HepG2 (cell line): ENCODE measurements at places on chromosomes 6 and 20.

- no peaks in the 10 kb centered on the region for H3K27me3 ChIP-seq
- no peaks in the 10 kb centered on the region for H3K36me3 ChIP-seq
- no peak overlapping the region for H3K27ac ChIP-seq
- DNase-seq, result no peak
Measured at GRCh38 chr6:49205526-49205925, 257.5 kb downstream of the MMUT start.

- H3K27me3 ChIP-seq, result no peaks in the 10 kb centered on the region
- H3K36me3 ChIP-seq, result no peaks in the 10 kb centered on the region
- no peaks in the 10 kb centered on the region for H3K4me1 ChIP-seq
Measured at GRCh38 chr20:7505835-7506221, 434.4 kb downstream of the HAO1 start.

DNA sequence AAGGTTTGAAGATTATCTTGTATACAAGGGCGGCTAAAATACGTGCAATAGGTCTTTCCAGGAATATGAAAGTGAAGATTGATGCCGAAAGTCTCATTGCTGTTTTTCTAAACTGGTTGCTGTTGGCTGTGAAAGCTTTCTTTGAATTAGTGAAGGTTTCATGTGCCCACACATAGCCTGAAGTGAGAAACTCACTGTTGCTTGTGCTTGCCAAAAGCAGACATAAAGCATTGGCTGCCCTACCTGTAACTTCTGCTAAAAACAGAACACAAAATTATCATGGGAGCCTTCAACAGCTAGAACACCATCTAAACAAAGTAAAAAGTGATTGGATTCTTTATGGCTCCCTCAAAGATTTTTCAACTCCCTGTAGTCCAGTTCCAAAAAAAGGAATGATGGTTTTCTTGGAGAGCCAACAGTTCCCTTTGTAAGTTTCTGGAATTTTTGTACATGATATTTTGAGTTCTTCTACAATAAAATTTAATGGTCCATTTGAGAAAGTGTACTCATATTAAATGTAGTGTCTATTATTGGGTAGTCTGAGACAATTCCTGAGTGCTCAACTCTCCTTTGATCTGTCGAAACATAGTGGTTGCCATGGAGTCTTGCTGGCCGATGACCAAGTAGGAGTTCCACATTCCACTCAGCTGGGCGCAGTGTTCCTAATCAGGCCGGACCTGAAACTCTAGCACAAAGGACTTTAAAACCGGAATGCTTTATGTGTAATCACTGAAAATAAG lies 68.5 kb downstream of the PLEKHG1 start:
- H3K27me3 ChIP-seq, result no peaks in the 10 kb centered on the region
- no peak overlapping the region for H3K4me3 ChIP-seq
- peak; percentile 86 for DNase-seq

DNA sequence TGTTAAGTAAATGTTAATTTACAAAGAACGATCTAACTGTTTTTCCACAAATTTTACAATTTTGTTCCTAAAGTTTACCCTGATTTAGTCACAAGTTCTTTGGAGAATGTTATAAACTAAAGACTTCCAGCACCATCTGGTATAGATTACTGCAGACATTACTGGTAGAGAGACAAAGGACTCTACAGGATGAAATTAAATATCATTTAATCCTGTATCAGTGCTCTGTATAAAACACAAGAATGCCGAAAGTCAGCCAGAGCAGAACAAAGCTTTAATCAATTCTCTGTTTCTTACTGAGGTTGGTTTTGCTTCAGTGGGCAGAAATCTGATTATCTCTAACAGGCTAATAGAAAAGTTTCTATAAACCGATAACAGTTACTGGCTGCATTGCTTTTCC lies 763.6 kb downstream of the TENT5A start:
- no peak overlapping the region for H3K27ac ChIP-seq
- no peak for DNase-seq
- no peak overlapping the region for H3K4me3 ChIP-seq
- H3K36me3 ChIP-seq, result no peaks in the 10 kb centered on the region
- H3K27me3 ChIP-seq, result no peaks in the 10 kb centered on the region
- no peaks in the 10 kb centered on the region for H3K4me1 ChIP-seq

DNA sequence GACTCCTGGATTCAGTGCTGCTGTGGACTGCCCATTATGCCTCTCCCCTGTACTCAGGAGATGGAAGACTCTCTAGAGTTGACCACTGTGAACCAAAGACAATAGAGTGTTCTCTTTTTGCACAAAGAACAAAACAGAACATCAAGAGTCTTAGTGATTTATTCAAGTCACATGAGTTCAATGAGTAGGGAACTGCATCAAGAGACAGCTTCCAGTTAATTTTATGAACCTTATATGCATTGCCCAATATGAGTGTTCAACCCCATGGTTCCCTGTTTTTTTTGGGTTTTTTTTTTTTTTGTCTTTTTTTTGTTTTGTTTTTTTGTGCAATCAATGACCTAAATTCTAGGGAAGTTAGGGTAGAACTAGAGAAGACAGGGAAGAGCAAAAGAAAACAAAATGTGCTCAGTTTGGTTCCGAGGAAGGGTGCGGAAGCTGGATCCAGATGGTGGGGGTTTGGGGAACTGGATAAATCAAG lies 224.3 kb downstream of the MAFB start:
- no peaks in the 10 kb centered on the region for H3K4me1 ChIP-seq
- no peak for DNase-seq
- H3K27ac ChIP-seq, result no peak overlapping the region
- no peaks in the 10 kb centered on the region for H3K36me3 ChIP-seq
- H3K4me3 ChIP-seq, result no peak overlapping the region

- no peak for DNase-seq
- H3K36me3 ChIP-seq, result no peaks in the 10 kb centered on the region
- no peaks in the 10 kb centered on the region for H3K4me1 ChIP-seq
- H3K4me3 ChIP-seq, result no peak overlapping the region
Measured at GRCh38 chr20:40893610-40894236, 134.9 kb upstream of the TOP1 start.

- peaks cover 65% of the 10 kb centered on the region for H3K4me1 ChIP-seq
- no peak overlapping the region for H3K4me3 ChIP-seq
- H3K36me3 ChIP-seq, result no peaks in the 10 kb centered on the region
- no peaks in the 10 kb centered on the region for H3K27me3 ChIP-seq
- DNase-seq, result no peak
Measured at GRCh38 chr20:38126932-38127621, 38.0 kb downstream of the TGM2 start.

- no peaks in the 10 kb centered on the region for H3K36me3 ChIP-seq
- no peak for DNase-seq
- H3K27ac ChIP-seq, result no peak overlapping the region
- no peak overlapping the region for H3K4me3 ChIP-seq
Measured at GRCh38 chr20:19712721-19713260, 45.3 kb upstream of the RIN2 start.

DNA sequence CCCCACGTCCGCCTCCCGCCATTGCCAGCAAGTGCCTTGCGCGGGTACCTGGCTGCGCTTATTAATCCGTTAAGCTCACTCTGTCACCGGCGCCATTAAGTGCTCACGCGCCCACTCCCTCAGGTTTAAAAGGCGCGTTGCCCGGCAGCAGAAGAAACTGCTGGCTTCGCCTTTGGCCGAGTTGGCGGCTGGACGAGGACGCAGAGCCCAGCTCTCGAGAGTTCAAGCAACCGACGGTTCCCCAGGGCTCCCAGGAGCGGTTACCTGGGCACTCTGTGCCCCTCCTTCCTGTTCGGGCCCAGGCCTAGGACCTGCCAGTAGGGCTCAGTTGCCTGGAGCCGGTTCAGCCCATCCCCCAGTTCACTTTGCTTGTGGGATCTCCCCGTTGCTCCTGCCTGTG lies at the start of gene GGTLC1:
Gene GGTLC1 (minus strand): TSS at position 219 of the 400 bp plus-strand sequence. CDS start 2,168 bp downstream, outside the sequence.
- H3K27ac ChIP-seq, result no peak within 1 kb of the TSS
- peaks cover 2% of the 10 kb centered on the region for H3K4me1 ChIP-seq
- no peak within 1 kb of the TSS for H3K4me3 ChIP-seq
- no peaks in the 10 kb centered on the region for H3K27me3 ChIP-seq
- no peak for DNase-seq

GRCh38 chr6:76264468-76264867 lies 192.0 kb upstream of the IMPG1 start:
- no peaks in the 10 kb centered on the region for H3K4me1 ChIP-seq
- no peak overlapping the region for H3K4me3 ChIP-seq

DNA sequence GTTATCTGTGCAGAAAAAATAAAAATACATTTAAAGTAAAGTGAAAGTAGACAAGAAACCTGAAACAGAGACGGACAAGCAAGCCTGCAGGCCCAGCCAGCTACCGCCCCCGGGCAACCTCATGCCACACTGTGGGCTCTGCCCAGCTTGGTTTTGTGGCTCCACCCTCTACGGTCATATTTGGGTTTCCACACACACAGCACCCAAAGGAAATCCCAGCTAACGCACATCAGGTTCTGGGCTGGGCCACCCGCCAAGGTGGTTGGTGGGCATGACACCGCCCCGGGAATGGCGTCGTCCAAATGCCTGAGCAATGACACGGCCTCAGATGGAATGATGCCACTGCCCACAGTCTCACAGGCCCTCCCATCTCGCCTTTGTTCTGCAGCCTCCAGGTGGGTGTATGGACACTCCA lies 22.9 kb downstream of the FAM110A start:
- H3K4me3 ChIP-seq, result no peak overlapping the region
- no peak for DNase-seq
- H3K27ac ChIP-seq, result no peak overlapping the region
- peaks cover 14% of the 10 kb centered on the region; the same call in 2 of the 3 replicates for H3K27me3 ChIP-seq
- H3K36me3 ChIP-seq, result no peaks in the 10 kb centered on the region
- no peaks in the 10 kb centered on the region for H3K4me1 ChIP-seq

GRCh38 chr20:21029341-21029740 lies 76.8 kb downstream of the LINC00237 start:
- H3K27ac ChIP-seq, result no peak overlapping the region
- H3K4me3 ChIP-seq, result no peak overlapping the region; the same call in 1 of the 2 replicates
- H3K4me1 ChIP-seq, result peaks cover 66% of the 10 kb centered on the region

GRCh38 chr20:46900826-46901225 lies 6.2 kb downstream of the EYA2 start:
- H3K4me3 ChIP-seq, result no peak overlapping the region
- DNase-seq, result no peak
- no peak overlapping the region for H3K27ac ChIP-seq
- H3K4me1 ChIP-seq, result no peaks in the 10 kb centered on the region
- H3K27me3 ChIP-seq, result peaks cover 84% of the 10 kb centered on the region
- no peaks in the 10 kb centered on the region for H3K36me3 ChIP-seq

DNA sequence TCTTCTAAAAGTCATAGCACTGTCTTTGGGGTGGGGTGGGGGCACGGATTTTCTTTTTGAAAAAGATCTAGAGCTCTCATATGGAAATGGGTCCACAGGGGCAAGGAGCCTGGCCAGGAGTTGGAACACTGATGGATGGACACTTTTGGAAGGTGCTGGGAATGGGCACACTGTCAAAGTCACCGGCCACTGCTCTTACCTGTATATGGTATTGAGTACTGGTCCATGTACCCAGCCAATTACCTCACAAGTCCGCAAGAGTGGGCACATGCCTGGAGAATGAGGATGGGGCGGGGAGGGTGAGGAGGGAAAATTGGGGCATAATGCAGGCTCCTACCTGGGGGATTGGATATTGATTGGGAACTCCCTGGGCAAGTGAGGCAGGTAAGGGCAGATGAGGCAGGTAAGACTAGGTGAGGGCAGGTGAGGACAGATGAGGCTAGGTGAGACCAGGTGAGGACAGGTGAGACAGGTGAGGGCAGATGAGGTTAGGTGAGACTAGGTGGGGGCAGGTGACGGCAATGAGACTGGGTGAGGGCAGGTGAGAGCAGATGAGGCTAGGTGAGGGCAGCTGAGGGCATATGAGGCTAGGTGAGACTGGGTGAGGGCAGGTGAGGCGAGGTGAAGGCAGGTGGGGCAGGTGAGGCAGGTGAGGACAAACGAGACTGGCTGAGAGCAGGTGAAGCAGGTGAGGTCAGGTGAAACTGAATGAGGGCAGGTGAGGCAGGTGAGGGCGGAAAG lies 167.9 kb downstream of the NRN1 start:
- no peak for DNase-seq
- peaks cover 4% of the 10 kb centered on the region for H3K27me3 ChIP-seq
- no peak overlapping the region for H3K27ac ChIP-seq
- H3K36me3 ChIP-seq, result no peaks in the 10 kb centered on the region

DNA sequence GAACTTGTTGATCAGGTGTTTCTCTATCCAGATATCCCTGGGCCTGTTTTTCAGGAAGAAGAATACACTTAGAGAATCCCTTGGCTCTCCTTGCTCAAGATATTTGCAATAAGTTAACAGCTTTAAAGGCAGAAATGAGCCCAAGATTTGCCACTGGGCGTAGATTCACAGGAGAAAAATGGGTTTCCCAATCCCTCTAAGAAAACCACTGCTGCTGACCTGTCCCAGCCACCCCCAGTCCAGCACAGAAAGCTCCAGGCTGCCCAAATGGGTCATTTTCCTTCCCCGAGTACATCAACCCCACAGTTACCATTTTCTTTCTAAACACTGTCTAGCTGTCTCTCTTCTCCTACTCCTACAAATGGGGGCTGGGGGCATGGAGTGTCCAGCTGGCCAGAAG lies 67.3 kb downstream of the ANKRD60 start:
- H3K27me3 ChIP-seq, result peaks cover 8% of the 10 kb centered on the region
- no peak for DNase-seq
- H3K36me3 ChIP-seq, result no peaks in the 10 kb centered on the region
- no peaks in the 10 kb centered on the region for H3K4me1 ChIP-seq
- no peak overlapping the region for H3K4me3 ChIP-seq
- H3K27ac ChIP-seq, result no peak overlapping the region

DNA sequence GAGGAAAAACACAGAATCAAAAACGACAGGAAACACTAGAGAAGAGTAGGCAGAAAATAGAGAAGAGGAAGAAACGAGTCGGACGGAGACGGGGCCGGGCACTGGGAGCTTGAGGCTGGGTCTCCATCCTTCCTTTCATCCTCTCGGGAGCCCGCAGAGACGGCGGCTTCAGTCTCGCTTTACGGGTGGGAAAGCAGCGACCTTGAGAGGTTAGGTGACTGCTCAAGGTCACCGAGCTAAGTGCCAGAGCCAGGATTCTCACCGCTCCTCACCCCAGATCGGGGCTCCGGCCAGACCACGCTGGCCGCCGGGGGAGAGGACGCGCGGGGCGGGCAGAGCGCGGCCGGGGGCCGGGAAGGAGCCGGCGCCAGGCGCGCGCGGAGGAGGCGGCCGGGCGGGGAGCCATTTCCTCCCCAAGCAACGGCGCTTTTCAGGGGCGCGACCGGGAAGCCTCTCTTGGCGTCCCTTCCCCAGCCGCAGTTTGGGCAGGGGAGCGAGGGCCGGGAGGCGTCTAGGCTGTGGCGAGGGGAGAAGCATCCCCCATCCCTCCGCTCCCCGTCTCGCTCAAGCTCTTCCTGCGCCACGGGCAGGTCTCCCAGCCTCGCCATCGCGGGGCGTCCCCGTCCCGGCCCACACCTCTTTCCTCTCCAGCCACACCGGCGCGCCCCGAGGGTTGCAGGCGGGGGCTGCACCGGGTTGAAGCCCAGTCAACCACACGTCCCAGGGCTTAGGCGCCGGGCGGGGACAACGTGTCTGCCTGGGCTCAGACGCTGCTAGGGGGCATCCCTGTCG lies 24.1 kb upstream of the MAP3K7 start:
- DNase-seq, result no peak
- H3K4me3 ChIP-seq, result peak overlapping the region; percentile 66
- H3K4me1 ChIP-seq, result 0 out of 2 replicates have a peak, but pooled peaks cover 7% of the 10 kb centered on the region
- no peak overlapping the region for H3K27ac ChIP-seq

DNA sequence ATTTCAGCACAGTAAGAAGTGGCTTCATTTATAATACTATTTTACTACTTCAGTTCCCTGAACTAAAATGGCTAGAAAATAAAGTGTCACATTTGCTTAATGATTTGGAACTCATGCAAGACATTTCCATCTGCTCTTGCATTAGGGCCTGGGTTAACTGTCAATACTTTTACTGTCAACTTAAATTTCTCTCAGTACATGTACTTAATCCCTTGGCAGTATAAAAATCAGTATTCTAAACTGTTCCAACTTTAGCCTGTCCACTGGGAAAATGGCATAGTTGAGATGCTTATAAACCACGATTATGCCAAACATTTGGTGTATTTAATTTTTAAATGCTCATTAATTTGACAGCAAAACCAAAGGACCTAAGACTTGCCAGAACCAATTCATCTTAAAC lies 154.5 kb downstream of the ASCC3 start:
- no peak for DNase-seq
- H3K27me3 ChIP-seq, result no peaks in the 10 kb centered on the region; the same call in 1 of the 2 replicates
